ENCODE measurements at places on chromosomes 7 and 10.
A peak's percentile ranks its signal among the peaks of the same experiment; 100 is the strongest.

DNA sequence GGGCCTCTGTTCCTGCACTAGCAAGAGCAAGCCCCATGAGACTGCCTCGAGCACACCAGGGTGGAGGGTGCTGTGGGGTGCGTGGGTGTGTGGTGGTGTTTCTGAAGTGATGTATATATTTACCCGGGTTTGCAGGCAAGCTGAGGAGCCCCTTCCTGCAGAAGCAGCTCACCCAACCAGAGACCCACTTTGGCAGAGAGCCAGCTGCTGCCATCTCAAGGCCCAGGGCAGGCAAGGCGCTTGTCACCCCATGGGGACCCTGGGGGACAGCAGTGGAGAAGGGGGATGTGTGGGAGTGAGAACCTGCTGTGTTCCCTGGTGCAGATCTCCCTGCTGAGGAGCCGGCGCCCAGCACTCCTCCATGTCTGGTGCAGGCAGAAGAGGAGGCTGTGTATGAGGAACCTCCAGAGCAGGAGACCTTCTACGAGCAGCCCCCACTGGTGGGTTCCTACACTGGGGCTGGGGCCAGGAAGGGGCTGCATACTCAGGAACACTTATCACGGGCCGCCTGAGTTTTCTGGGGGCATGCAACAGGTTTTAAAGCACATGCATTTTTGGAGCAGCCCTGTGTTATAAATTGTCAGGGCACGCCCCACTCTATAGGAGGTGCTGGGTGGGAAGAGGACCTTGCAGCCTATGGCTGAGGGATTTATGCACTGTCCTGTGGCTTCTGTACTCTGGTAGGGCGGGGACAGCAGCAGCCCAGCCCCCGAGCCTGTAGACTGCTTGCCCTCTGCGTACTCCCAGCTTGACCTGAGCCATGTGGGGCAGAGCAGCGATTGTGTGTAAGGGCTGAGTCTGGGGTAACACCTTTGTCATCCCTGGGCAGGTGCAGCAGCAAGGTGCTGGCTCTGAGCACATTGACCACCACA lies 5.9 kb downstream of the PGAM2 start:
- no peak for DNase-seq
- H3K27me3 ChIP-seq, result no peaks in the 10 kb centered on the region
- peaks cover 77% of the 10 kb centered on the region for H3K36me3 ChIP-seq
- H3K27ac ChIP-seq, result no peak overlapping the region

DNA sequence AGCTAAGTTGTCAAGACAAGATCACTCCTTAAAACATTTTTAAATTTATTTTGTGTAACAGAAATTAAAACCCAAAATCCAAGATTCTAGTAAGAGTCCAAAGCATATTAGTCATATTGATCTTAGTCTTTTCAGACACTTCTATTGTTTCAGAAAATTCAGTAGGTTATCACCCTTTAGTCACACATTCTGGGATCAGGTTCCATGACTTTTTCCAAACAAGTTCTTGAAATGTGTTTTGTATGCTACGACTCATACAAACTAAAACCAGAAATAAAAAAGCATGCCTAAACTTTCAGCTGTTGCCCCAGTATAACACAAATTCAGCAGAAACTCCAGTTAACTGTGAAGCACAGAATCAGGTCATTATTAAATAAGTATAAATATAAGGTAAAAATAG lies 10.7 kb downstream of the SEMA3D start:
- no peak overlapping the region for H3K27ac ChIP-seq
- DNase-seq, result no peak
- no peaks in the 10 kb centered on the region for H3K4me1 ChIP-seq

DNA sequence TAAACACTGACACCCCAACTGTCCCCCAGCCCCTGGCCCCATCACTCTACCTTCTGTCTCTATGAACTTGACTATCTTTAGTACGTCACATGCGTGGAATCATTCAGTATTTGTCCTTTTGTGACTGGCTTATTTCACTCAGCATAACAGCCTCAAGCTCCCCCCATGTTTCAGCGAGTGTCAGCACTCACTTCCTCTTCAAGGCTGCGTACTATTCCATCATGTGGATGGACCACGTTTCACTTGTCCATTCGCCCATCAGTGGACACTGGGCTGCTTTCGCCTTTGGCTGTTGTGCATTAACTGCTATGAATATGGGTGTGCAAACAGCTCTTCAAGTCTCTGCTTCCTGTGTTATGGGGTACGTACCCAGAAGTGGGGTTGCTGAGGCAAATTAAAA lies 100.7 kb downstream of the PTPRN2 start:
- no peak for DNase-seq
- H3K27me3 ChIP-seq, result no peaks in the 10 kb centered on the region
- no peaks in the 10 kb centered on the region for H3K36me3 ChIP-seq
- H3K27ac ChIP-seq, result no peak overlapping the region
- no peaks in the 10 kb centered on the region for H3K4me1 ChIP-seq

GRCh38 chr7:106114716-106115383 lies 2.7 kb upstream of the SYPL1 start:
- no peaks in the 10 kb centered on the region for H3K36me3 ChIP-seq
- DNase-seq, result peak; percentile 46
- peaks cover 26% of the 10 kb centered on the region for H3K4me1 ChIP-seq
- H3K27me3 ChIP-seq, result no peaks in the 10 kb centered on the region
- H3K27ac ChIP-seq, result peak overlapping the region; percentile 4

- H3K4me3 ChIP-seq, result no peak overlapping the region
- peaks cover 3% of the 10 kb centered on the region for H3K4me1 ChIP-seq
- DNase-seq, result no peak
- no peaks in the 10 kb centered on the region for H3K36me3 ChIP-seq
Measured at GRCh38 chr10:124590216-124591122, 128.8 kb downstream of the LHPP start.

- no peak overlapping the region for H3K4me3 ChIP-seq
- H3K27me3 ChIP-seq, result peaks cover 2% of the 10 kb centered on the region
- no peaks in the 10 kb centered on the region for H3K36me3 ChIP-seq
- peaks cover 12% of the 10 kb centered on the region for H3K4me1 ChIP-seq
Measured at GRCh38 chr10:125064681-125065492, 95.5 kb downstream of the CTBP2 start.

DNA sequence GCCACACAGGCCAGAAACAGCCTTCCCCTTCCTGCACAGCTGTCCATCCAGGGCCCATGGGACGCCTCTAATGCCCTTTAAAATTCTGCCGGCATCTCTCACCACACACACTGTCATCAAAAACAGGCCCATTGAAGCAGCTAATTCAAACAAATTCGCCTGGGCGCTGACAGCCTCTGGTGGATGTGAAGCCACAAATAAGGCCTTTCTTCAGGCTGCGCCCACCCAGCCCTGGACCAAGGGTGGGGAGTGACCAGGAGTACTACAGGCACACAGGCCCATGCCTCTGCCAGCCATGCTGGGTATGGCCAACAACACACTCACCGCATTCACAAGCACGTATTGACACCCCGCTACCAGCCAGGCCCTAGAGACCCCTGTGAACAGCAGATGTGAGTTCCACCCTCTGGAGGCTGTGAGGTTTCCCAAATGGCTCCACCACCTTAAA lies 54.6 kb downstream of the SLIT1 start:
- no peaks in the 10 kb centered on the region for H3K4me1 ChIP-seq
- no peak overlapping the region for H3K27ac ChIP-seq
- H3K27me3 ChIP-seq, result no peaks in the 10 kb centered on the region
- no peak overlapping the region for H3K4me3 ChIP-seq
- H3K36me3 ChIP-seq, result no peaks in the 10 kb centered on the region

- H3K4me3 ChIP-seq, result no peak overlapping the region
- no peaks in the 10 kb centered on the region for H3K36me3 ChIP-seq
- no peaks in the 10 kb centered on the region for H3K4me1 ChIP-seq
- H3K27me3 ChIP-seq, result no peaks in the 10 kb centered on the region
- DNase-seq, result no peak
Measured at GRCh38 chr10:126738001-126738400, 67.5 kb upstream of the C10orf90 start.

GRCh38 chr10:21304198-21304597 lies 221.3 kb downstream of the SKIDA1 start:
- H3K4me3 ChIP-seq, result no peak overlapping the region
- no peak overlapping the region for H3K27ac ChIP-seq
- no peaks in the 10 kb centered on the region for H3K27me3 ChIP-seq
- no peaks in the 10 kb centered on the region for H3K36me3 ChIP-seq
- no peak for DNase-seq
- no peaks in the 10 kb centered on the region for H3K4me1 ChIP-seq

- no peaks in the 10 kb centered on the region for H3K36me3 ChIP-seq
- H3K4me3 ChIP-seq, result no peak overlapping the region
- DNase-seq, result no peak
- no peaks in the 10 kb centered on the region for H3K4me1 ChIP-seq
- no peak overlapping the region for H3K27ac ChIP-seq
Measured at GRCh38 chr10:55091691-55092328, 290.8 kb upstream of the PCDH15 start.

- H3K4me1 ChIP-seq, result no peaks in the 10 kb centered on the region
- no peak overlapping the region for H3K27ac ChIP-seq
- H3K4me3 ChIP-seq, result no peak overlapping the region
Measured at GRCh38 chr7:124413029-124413428, 352.6 kb downstream of the GPR37 start.

GRCh38 chr10:58963101-58963534 lies 213.3 kb upstream of the PHYHIPL start:
- peaks cover under 1% of the 10 kb centered on the region for H3K27me3 ChIP-seq
- H3K4me1 ChIP-seq, result no peaks in the 10 kb centered on the region
- DNase-seq, result no peak

- no peak overlapping the region for H3K4me3 ChIP-seq
- no peaks in the 10 kb centered on the region for H3K4me1 ChIP-seq
- H3K27me3 ChIP-seq, result peaks cover 2% of the 10 kb centered on the region
- H3K36me3 ChIP-seq, result no peaks in the 10 kb centered on the region
- DNase-seq, result no peak
Measured at GRCh38 chr10:128854963-128855362, 612.1 kb upstream of the MGMT start.

DNA sequence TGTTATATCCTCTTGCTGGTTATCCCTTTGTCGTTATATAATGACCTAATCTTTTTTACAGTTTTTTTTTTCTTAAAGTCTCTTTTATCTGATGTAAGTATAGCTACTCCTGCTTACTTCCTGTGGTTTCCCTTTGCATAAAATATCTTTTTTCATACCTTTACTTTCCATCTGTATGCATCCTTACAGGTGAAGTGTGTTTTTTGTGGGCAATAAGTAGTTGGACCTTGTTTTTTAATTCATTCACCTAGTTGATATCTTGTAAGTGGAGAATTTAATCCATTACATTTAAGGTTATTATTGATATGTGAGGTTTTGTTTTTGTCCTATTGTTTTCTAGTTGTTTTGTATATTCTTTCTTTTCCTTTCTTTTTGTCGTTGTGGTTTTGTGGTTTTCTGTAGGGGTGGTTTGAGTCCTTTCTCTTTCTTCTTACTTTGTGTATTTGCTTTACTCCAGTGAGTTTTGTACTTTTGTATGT lies 168.6 kb downstream of the MLLT10 start:
- H3K27me3 ChIP-seq, result no peaks in the 10 kb centered on the region
- H3K27ac ChIP-seq, result no peak overlapping the region
- peaks cover 18% of the 10 kb centered on the region for H3K4me1 ChIP-seq
- no peak for DNase-seq
- H3K4me3 ChIP-seq, result no peak overlapping the region

DNA sequence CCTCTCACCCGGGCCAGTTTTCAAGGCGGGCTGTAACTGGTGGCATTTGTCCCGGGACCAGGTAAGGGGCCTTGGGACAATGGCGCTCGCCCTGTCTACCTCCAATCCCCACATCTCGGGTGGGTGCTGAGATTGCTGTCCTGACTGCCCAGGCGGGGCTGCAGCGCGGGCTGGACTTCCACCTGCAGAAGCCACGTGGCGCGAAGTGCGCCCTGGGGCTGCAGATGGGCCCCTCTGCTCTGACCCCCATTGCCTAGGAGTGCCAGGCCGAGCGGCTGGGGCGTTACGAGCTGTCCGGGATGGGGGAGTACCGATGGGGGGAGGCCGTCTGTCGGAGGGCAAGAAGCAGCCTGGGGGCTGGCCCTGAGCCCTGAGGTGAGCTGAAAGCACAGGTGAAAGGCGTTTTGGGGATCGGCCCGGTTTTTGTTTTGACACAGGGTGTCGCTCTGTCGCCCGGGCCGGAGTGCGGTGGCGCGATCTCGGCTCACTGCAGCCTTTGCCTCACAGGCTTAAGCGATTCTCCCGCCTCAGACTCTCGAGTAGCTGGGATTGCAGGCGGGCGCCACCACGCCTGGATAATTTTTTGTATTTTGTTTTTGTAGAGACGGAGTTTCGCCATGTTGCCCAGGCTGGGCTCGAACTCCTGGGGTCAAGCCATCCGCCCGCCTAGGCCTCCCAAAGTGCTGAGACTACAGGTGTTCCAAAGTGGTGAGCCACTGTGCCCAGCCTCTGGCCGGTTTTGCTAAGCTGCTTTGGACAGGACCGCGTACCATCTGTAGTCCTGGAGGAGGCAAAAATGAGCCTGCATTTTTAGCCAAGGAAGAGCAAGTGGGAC lies at the start of gene SFXN2:
Gene SFXN2, plus strand, starts transcription at position 16 of the 835 bp plus-strand sequence. CDS start 12,001 bp downstream, outside the sequence.
- peak within 1 kb of the TSS; percentile 98 for H3K4me3 ChIP-seq
- peaks cover 3% of the 10 kb centered on the region for H3K36me3 ChIP-seq
- peak within 1 kb of the TSS; percentile 86 for H3K27ac ChIP-seq
- no peaks in the 10 kb centered on the region for H3K27me3 ChIP-seq

GRCh38 chr7:11182736-11183135 lies 209.1 kb downstream of the PHF14 start:
- no peak for DNase-seq
- no peak overlapping the region for H3K27ac ChIP-seq
- no peak overlapping the region for H3K4me3 ChIP-seq
- no peaks in the 10 kb centered on the region for H3K27me3 ChIP-seq
- no peaks in the 10 kb centered on the region for H3K36me3 ChIP-seq
- no peaks in the 10 kb centered on the region for H3K4me1 ChIP-seq

DNA sequence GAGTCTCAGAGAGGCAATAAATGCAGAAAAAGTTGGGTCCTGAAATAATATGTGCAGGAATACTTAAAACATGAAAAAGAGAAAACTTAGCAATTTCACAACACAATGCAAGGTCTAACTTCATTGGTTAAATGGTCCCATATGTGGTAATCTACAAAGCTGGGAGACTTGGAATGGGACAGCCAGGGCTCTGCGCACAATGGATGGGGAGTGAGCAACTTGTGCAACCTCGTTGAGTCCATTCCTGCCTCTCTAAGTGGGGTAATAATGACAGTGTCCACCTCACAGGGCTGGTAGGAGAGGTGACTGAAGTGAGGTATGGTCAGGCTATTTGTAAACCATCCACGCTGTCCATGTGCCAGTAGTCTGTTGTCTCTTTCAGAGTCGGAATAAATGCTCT lies 11.8 kb upstream of the EMX2 start:
- H3K27ac ChIP-seq, result no peak overlapping the region
- no peaks in the 10 kb centered on the region for H3K4me1 ChIP-seq
- peaks cover 66% of the 10 kb centered on the region for H3K27me3 ChIP-seq
- no peak overlapping the region for H3K4me3 ChIP-seq

- no peaks in the 10 kb centered on the region for H3K4me1 ChIP-seq
- DNase-seq, result no peak
- H3K27ac ChIP-seq, result no peak overlapping the region
- H3K4me3 ChIP-seq, result no peak overlapping the region
- H3K27me3 ChIP-seq, result no peaks in the 10 kb centered on the region
Measured at GRCh38 chr7:98362517-98362916, 38.4 kb downstream of the BAIAP2L1 start.
